ENCODE measurements at places on chromosomes 13 and 19. TPM values are rescaled to one million over a fixed set of nuclear protein-coding genes. Genes with fewer than 3 reads are reported as not detected.

DNA sequence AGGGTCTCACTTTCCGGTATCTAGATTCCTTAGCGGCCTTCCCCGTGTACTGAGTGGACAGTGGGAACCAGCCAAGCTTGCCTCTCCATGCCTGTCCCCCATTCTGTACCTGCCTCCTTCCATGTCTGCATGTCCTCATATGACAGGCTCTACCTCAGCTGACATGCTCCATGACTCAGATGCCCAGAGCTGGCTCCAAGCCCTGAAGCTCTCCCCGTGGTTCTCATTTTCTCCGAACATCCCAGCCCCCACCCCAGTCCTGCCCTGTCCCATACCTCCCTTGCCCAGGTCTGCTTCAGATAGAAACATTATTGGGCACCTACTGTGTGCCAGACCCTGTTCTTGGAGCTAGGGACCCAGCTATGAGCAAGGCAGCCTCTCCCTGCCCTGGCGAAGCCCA is 17.1 kb upstream of the SHFL start:
- DNase-seq, result peak; percentile 52

- DNase-seq, result no peak
Observed at GRCh38 chr19:54482889-54483288, 9.8 kb upstream of the CDC42EP5 start.

DNA sequence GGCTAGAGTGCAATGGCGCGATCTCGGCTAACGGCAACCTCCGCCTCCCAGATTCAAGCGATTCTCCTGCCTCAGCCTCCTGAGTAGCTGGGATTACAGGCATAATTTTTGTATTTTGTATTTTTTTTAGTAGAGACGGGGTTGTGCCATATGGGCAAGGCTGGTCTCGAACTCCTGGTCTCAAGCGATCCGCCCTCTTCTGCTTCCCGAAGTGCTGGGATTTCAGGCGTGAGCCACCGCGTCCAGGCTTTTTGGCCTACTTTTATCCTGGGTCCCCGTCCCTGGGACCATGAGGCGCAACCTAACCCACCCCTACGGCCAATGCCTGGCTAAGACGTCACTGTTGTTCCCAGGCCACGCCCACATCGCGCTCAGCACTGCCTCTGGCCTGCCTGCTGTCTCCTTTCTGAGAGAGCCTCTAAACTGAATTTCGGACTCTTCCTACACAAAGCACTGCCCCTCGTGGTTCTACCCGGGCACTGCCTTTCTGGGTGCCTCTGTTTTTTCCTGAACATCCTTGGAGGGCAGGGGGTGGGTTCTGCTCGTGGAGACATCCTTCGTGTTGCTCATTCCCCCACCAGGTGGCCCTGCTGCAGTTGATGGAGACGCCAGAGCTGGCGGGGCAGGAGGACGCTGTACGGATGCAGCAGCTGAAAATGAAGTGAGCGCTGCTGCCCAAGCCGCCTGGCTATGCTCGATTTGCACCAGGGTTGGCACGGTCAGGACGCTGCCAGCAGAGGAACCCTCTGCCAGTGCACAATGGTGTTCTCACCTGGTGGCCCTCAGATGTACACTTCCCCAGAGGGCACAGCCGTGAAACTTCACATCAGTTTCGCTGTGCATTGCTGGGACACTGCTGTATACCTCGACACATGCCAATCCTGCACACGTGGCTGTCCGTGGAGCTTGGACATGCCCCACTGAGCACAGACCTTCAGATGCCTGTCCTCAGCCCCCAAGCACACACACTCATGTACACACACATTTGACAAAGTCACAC is 2.0 kb downstream of the REX1BD start:
- DNase-seq, result peak; percentile 90

- no peak for DNase-seq
Observed at GRCh38 chr19:18203408-18203862, 407 bp downstream of the RAB3A start.

GRCh38 chr19:48480558-48481500 is 11.7 kb downstream of the CYTH2 start:
- no peak for DNase-seq

DNA sequence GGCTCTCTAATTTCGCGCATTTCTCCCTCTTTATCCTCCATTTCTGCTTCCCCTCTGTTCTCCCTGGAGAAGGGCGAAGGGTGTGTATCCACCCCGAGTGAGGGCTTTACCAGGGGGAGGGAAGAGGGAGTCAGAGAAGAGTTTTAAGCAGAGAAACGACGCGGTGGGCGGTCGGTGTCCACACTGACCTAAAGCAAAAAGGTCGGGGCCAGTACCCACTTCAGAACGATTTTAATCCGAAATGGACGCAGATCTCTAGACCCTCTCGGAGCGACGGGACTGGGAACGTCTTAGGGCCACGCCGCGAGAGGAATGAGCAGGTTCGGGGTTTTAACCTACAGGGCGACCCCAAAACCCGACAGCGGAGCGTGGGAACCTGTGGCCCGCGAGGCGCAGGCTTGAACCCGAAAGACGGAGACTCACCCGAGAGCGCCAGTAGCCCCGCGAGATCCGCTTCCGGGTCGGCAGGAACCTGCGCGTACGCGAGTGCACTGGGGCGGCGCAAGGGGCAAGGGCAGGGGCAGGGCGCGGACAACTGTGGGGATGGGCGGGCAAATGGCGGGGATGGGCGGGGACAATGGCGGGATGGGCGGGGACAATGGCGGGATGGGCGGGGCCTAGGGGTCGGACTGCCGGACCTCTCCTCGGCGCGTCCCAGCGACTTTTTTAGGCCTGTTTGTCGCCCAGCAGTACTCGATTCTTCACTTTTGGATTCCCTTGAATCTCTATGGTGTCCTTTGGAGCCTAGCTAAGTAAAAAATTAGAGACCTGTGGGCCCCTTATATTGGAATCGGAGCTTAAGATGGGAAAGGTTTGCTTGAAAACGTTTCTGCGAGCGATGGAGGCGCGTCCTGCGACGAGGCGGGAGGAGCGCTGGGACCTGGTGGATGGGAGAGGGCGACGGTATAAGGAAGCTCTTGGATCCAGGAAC is at the start of gene ZNF677:
Gene ZNF677, minus strand, starts transcription at position 463 of the 931 bp plus-strand sequence. CDS start 3,323 bp downstream, outside the sequence.
- DNase-seq, result peak; percentile 62

DNA sequence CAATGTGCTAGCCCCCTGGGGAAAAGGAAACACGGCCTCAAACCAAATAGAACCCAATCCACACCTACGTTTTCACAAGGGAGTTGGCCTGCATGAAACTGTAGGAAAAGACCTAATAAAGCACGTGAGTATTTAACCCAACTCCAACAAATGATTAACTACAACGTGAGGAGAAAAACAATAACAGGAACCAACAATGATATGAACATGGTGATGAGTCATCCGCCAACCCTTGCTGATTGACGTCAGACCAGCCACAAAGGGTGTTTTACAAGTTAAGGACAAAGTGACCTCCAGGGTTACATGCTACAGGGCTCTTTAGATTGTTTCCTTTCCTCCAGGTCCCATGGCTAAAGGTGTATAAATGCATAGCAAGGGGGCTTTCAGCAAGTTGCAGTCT is 460.5 kb downstream of the COG6 start:
- DNase-seq, result peak; percentile 96

DNA sequence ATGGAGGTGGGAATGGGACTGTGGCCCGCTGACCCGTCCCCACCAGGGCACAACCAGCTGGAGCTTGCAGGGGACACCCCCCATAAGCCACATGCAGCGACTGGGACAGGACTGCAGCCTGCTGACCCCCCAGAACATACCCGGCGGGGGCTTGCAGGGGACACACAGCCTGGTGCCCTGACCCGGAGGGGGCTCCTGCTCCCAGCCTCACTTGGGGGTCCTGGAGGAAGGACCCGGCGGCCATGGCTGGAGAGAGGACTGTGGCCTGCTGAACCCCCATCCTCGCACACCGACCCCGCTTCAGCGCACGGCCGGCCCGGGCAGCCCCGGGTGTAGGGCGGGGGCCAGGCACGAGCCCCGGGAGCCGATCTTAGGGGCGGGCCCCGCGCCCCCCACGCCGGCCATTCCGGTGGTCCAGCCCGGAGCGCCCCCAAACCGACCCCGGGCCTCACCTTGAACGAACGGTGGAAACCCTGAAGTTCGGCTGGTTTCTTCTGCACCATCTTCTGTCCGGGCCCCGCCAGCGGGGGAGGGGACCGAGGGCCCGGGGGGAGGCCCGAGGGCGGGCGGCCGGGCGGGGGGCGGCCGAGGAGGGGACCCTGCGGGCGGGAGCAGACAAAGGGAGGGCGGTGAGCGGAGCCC is 574 bp downstream of the MKNK2 start:
- DNase-seq, result no peak

- no peak for DNase-seq
Observed at GRCh38 chr19:17836530-17836929, 11.3 kb downstream of the JAK3 start.

GRCh38 chr13:30520571-30520970 is 54.8 kb upstream of the HMGB1 start:
- DNase-seq, result no peak

CRX gene
- total RNA-seq, result not detected

KLK15 gene
- total RNA-seq, result not detected

All from SK-MEL-5 (cell line).